ENCODE measurements at places on chromosomes 1 and 21.

GRCh38 chr1:204589409-204590038 lies 73.3 kb downstream of the MDM4 start:
- DNase-seq = no peak

- no peak for DNase-seq
These were observed 83.6 kb upstream of the VAV3 start for GRCh38 chr1:108048301-108049177.

DNA sequence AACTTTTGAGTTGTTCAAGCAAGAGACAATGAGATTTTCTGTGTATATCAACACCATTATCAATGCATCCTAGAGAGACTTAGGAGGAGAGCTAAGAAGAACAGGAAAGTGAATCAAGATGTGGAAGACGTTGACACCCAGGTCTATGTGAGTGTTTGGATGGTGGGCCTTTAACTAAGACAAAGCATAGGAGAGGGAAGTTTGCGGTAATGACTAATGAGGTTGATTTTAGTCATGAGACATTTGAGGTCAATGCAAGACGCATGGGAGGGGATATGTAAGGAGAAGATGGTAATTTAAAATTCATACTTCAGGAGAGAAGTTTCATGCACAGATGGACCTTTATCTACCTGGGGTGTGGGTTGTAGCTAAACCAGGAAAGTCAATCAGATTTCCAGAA lies 269.6 kb downstream of the VAV3 start:
- DNase-seq = no peak

DNA sequence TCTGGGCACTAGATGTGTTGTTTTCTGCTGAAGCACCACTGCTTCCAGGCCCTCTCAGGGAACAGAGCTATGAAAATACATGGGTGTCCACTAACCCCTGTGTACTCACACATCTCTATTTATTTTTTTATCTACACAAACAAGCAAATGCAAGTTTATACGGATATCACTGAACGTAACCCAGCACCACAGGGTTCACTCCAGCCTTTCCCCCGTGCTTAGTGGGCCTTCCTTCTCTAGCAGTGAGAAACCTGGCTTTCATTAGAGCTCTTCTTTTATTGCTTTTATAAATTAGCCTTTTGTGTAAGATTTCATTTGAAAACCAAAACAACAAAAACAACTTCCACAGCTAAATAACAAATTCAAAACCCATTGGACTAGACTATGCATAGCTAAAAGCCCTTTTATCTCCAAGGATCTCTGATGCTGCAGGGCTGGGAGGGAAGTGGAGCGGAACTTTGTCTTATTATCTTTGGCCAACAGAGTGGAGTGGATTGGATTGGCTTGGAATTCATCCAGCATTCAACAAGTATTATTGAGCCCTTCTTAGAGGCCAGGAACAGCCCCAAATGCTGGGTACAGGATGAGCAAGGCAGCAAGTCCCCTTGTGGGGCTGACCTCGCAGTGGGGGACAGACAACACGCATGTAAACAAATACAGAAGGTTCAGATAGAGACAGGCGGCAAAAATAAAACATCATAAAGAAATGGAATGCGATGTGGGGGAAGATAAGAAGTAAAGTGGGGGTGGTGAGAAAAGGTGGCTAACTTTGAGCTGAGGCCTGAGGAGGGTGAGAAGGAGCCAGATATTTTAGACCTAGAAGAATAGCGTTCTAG lies 371.8 kb upstream of the POU3F1 start:
- no peak for DNase-seq

DNA sequence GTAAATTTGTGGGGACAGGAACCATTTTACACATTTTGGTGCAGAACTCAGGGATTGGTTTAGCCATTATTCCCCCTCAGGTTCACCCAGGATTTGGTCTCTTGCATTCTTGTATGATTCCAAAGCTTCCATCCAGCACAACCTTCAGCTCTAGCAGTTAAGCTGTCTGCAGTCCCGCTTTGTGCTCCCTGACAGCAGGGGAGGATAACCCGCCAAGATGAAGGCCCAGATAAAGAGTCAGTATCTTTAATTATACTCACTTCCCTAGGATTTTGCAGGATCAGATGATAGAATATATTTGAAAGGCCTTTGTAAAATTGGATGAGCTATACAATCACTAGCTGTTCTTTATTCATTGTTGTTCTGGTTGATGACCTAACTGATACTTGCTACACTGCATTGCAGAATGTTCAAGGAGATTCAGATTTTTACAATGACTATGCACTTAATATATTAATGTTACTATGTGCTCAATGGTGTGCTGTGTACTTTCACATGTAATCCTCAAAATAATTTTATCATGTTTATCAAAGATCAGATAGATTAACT lies 49.8 kb downstream of the SLC16A1 start:
- DNase-seq = no peak

DNA sequence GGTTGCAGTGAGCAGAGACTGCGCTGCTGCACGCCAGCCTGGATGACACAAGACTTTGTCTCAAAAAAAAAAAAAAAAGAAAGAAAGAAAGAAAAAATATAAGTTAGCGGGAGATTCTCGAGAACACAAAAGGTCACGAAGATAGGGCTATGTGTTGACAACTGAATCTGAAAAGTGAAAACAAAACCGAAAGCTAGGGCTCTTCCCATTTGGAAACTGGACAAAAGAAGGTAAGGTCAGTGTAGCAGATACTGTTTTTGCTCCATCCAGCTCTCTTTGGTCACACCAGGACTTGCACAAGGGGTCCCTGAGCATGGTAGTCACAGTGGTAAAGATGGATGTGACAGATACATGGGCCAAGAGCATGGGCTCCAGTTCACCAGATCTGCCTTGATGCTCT lies 60.4 kb upstream of the MAP10 start:
- no peak for DNase-seq

All from stimulated activated CD8-positive, alpha-beta memory T cell treated with anti-CD3 and anti-CD28 coated beads, Interleukin-15, amount 100 ng/mL, for 4 hours (primary cell).